Activated CD4-positive, CD25-positive, alpha-beta regulatory T cell treated with anti-CD3 and anti-CD28 coated beads, Interleukin-2, amount 50 U/mL, for 16 hours (primary cell): ENCODE measurements at places on chromosomes 11 and 22.

DNA sequence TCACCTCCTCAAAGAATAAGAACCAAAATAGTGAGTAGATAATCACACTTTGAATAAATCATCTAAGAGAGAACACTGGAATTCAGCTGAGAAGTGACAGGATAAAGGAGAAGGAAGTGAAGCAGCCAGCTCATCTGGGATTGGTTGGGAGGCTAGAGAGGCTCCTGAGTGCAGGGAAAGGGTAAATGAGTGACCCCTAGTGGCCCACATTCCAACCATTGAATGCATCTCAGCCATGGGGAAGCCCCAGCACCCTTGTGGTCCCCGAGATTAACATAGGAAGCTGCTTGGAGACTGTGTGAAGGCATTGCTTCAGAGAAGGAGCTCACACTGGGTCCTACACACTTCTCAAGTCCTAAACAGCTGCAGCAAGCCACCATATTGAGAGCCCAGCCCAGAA, 82.3 kb downstream of the JRKL start:
- no peak for DNase-seq

GRCh38 chr11:102733232-102733875, 8.6 kb upstream of the MMP8 start:
- DNase-seq: no peak

DNA sequence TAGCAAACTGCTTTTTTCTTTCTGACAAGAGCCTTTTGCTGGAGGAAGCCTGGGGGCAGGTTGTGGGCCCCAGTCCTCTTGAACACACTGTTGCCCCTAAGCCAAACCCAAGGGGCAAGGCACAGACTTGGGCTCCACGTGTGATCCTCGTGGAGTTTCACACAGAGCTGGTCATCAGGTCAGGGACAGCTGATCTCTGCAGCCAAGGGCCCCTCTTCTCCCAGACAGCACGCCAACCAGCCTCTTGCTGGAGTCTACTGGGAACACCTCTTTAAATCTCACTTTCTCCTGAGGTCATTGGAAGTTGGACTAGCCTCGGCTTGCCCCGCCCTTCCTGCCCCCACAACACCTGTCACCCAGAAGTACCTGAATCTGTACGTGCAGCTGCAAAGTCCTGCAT, 39.8 kb downstream of the C11orf58 start:
- no peak for DNase-seq

GRCh38 chr11:74092425-74092824, 78.4 kb downstream of the C2CD3 start:
- no peak for DNase-seq

- DNase-seq: no peak
These were observed 59.6 kb upstream of the PAX6 start for GRCh38 chr11:31870609-31871309.

DNA sequence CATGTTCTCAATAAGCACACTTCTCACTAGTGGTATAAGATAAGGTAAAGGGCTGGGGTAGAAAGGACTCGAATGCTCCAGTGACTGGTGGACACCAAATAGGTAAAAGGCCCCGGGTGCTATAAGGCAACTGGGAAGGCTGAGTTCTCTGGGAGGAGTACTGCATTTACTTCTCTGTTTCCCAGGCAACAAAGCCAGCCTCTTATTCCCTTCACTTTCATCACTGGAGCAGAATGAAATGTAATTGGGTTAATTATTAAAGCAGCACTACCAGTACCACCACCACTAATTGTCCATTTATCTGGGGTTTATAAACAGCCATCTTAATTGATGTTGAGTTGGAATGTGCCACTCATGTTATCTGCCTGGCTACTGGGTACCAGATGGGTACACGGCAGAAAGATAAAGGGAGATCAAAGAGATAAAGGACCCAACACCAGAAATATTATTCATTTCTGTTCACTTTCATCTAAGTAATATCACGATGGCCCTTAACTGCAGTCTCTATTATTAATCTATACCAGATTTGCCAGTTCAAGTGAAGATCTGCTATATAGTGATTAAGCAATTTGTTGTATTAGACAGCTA, 94.4 kb upstream of the CHRM4 start:
- no peak for DNase-seq

GRCh38 chr11:127470306-127470884, 469.8 kb upstream of the KIRREL3 start:
- DNase-seq: no peak

DNA sequence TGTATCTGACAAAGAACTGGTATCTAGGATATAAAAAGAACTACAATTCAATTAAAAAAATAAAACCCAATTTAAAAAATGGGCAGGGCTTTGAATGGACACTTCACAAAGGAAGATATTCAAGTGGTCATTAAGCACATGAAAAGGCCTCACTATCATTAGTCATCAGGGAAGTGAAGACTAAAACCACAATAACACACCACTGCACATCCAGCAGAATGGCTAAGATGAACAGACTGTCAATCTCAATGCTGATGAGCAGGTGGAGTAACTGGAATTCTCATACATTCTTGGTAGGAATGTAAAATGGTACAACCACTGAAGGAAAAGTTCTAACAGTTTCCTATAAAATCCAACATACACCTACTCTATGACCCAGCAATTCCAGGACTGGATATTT, 8.9 kb downstream of the HPS4 start:
- no peak for DNase-seq

- no peak for DNase-seq
These were observed 223.6 kb downstream of the ADAMTS15 start for GRCh38 chr11:130671801-130672700.

DNA sequence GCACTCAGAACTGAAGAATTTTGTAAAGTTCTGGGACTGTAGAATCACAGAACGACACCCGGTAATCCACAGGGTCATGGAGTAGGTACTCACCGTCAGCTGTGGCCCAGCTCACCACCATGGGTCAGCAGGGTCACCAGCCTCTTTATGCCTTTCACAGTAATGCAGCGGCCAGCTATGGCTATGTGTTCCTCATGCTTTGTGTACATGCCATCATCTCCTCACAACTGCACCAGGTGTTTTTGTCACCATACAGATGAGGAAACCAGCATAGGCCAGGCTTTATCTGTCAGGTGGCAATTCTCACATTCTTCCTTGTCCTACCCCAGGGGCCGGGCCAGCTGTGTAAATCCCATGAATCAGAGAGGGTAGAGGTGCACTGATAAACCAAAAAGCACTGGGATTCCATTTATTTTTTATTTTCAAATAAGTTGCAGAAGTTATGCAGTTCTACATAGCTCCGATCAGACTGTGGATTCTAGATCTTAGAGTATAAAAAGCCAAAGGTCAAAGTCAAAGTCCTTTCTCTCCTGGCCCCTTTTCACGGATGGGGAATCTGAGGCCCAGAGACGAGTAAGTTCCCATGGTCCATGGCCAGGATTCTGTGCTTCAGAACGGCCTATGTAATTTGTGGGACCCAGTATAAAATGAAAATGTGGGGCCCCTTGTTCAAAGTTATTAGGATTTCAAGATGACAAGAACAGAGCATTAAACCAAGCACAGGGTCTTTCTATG, 17.5 kb downstream of the TSKU start:
- no peak for DNase-seq

DNA sequence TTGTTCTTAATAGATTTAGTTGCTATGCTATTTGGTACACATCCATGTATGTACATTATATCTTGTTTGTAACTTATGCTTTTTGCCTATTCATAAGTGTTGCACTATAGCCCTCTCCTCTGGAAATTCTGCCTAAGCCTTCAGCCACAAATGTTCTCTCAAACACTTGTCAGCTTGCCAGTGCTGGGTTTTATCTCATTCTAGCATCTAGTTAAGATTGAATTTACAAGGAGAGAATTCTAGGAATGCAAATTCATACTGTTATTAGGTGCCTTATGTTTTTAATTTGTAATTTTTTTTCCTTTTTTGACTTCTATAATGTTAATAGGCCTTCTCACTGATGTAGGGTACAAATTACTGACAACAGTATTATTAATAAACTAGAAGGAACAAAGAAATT, 14.6 kb upstream of the CTSC start:
- no peak for DNase-seq

GRCh38 chr11:128424851-128425285, 162.5 kb downstream of the ETS1 start:
- no peak for DNase-seq

- no peak for DNase-seq
These were observed 29.7 kb downstream of the FLI1 start for GRCh38 chr11:128723531-128723930.

- DNase-seq: no peak
These were observed 3.2 kb downstream of the JOSD1 start for GRCh38 chr22:38697425-38698089.

GRCh38 chr11:24489477-24489876, 7.4 kb upstream of the LUZP2 start:
- no peak for DNase-seq

DNA sequence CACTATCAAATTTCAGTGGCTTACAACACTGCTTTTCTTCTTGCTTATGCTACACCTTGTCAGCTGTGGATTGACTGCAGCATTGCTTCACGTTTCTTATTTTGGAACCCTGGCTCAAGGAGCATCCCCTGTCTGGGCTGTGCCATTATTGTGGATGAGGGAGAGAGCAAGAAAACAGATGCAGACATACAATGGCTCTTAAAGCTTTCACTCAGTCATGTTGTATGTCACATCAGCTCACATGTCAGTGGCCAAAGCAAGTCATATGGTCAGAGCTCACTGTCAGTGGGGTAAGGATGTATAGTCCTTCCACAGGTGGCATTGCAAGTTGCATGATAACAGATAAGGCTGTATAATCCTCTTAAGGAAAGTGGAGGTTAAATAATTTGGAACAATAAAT, 10.0 kb downstream of the ARHGEF12 start:
- no peak for DNase-seq

DNA sequence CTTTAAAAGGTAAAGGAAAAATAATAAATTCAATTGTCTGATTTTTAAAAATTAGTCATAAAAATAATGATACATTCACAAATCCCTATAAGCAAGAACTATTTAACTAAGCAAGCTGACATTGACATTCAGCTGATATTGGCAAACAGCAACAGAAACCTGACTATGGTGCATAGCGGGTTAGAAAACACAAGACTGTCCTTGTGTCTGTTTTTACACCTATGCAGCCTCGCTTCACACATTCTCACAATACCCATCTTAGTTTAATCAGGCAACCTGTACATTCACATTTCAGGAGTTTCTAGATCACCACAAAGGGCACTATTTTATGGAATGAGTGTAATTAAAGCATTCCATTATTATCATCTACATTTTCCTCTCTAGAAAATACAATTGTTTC, 737.1 kb downstream of the KCNA4 start:
- DNase-seq: no peak

GRCh38 chr11:118915941-118916841, 9.5 kb downstream of the BCL9L start:
- DNase-seq: no peak

DNA sequence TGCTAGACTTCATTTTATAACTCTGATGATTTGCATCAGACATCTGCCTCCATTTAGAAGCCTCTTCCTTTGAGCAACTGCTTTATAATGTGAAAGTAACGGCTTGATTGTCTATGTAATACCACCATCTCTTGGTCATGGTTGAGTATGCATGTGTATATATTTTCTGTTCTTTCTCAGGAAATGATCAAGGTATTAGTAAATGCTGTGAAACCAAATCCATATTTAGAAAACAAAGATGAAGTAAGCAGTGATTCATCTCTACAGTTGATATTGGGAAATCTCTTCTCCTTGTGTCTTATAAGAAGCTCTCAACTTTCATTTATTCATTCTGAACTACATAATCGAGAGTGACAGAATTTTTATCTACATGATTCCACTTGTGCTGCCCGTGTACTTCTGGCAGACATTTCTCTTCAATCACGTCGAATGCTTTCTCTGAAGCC, 104.6 kb upstream of the ANO3 start:
- DNase-seq: no peak

GRCh38 chr22:47587361-47587760, 824.9 kb downstream of the TBC1D22A start:
- DNase-seq: no peak

DNA sequence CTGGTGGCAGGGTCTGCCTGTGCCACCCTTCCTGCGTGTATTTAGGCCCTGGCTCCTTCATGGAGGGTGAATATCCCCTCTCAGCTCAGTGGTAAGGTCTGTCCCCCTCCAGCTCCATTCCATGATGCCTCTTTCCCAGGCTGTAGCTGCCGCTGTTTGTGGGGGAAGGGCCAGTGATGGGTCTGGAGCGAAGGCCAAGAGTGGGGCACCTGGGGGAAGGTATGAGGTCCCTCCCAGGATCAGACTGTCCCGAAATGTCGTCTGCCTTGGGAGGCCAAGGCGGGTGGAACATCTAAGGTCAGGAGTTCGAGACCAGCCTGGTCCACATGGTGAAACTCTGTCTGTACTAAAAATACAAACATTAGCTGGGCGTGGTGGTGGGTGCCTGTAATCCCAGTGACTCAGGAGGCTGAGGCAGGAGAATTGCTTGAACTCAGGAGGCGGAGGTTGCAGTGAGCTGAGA, 1.1 kb downstream of the CD151 start:
- no peak for DNase-seq

GRCh38 chr11:64489831-64490441, 101.1 kb upstream of the SLC22A12 start:
- DNase-seq: no peak

DNA sequence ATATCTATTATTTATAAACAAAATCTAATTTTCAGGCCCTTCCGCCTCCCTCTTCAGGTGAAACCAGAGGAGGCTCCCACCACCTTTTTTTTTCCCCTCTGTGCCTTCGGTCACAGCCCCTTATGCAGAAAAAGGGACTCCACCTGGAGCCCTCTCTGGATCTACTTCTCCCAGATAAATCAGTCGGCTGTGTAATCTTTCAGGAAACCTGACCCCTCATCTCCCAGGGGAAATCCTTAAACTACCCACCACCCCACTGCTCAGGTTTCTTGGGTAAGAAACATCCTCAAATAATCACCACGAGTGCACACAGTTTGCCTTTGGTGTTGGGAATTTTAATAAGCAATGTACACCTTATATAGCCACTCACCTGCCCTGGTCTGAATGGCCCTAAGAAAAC, 104.2 kb downstream of the NAV2 start:
- DNase-seq: no peak

- DNase-seq: no peak
These were observed 765 bp downstream of the GAB4 start for GRCh38 chr22:17007257-17007656.

DNA sequence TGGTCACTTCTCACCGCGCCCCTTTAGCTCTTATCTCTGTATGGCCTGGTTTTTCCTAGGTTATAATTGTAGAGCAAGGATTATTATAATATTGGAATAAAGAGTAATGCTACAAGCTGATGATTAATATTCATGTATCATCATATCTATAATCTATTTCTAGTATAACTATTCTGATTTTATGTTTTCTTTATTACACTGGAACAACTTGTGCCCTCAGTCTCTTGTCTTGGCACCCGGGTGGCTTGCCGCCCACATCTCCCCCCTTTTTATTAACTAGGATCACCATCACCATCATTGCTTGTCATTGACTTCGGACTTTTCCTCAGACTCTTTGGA, 11.0 kb downstream of the OR52K1 start:
- no peak for DNase-seq

DNA sequence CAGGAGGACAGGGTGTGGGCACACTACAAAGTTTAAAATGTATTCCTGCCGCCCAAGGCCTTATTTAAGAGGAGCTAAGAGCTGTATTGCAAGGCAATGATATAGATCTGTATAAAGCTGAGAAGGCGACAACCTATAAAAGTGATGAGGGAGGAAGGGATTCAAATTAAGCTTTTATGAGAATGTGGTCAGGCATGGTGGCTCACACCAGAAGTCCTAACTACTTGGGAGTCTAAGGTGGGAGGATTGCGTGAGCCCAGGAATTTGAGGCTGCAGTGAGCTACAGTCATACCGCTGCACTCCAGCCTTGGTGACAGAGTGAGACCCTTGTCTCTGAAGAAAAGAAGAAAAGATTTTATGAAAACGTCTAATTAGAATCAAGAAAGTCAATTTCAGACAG, 9.7 kb upstream of the GLB1L3 start:
- DNase-seq: no peak
